ENCODE measurements at places on chromosomes 3 and 15.
A peak's percentile ranks its signal among the peaks of the same experiment; 100 is the strongest.

DNA sequence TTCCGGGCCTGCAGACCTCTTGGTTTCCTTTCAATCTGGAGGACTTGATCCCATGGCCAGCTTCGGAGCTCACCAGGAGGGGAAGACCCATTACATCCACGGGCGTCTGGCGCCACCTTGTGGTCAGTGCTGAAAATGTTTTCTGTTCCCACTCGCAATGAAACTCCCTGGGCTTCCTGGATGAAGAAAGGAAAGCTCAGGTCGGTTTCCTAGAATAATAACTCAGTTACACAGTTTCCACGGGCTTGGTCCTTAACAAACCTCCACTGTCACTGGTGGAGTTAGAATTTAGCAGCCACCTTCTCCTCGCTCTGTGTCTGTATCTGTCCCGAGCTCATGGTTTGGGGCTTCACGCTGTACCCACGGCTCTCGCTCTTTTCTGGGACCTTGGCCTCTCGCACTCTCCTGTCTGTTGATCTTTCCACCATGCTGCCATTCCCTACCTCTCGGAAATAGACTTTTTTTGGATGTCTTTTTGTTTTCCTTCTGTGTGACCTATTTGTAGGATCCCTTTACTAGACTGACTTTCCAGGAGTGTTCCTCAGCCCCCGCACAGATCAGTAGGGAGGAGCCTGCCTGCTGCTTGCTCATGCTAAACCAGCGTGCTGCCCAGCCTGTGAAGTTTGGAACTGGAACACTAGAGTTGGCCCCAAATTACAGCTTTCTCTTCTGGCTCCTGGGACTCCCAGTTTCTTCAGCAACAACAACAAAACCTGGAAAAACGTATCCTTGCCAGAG is 56.3 kb downstream of the IL20RB start:
- peak; percentile 56 for DNase-seq

DNA sequence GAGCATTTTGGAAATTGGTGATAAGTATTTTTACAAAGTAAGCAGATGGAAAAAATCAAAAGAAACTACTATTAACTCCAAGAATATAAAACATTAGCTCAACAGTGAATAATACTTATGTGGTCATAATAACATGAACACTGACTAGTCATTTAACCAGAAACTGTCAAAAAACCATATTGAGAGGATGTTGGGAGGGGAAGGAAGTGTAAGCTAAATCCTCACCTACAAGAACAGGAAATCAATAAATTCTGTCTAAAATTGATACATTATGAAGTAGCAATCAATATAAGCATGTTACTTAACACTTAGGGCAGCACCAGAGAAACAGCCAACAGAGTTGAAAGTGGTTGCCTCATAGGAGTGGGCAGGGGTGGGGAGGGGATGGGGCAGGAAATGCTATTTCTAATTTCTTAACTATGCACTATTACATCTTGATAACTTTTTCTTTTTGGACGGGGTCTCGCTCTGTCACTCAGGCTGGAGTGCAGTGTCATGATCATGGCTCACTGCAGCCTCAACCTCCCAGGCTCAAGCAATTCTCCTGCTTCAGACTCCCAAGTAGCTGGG is 41.7 kb downstream of the CCR3 start:
- DNase-seq = no peak

DNA sequence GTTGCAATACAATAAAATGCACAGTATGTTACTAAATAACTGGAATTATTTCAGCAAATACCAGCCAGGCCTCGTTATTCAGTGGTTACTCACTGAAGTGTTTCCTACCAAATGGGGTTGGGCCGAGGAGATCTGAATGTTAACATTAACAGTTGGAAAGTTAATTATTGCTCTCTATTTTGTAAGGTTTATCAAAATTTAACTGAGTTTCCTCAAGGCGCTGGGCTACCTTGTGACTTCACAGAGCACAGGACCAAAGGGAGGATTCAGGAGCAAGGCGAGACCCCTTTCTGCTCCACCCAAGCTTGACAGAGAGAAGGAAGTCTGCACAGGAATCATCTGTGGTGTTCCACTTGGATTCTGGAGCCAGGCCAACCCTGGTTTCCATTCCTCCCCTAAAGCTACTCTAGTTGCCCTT is 21.6 kb downstream of the ADAMTS9 start:
- no peak for DNase-seq

DNA sequence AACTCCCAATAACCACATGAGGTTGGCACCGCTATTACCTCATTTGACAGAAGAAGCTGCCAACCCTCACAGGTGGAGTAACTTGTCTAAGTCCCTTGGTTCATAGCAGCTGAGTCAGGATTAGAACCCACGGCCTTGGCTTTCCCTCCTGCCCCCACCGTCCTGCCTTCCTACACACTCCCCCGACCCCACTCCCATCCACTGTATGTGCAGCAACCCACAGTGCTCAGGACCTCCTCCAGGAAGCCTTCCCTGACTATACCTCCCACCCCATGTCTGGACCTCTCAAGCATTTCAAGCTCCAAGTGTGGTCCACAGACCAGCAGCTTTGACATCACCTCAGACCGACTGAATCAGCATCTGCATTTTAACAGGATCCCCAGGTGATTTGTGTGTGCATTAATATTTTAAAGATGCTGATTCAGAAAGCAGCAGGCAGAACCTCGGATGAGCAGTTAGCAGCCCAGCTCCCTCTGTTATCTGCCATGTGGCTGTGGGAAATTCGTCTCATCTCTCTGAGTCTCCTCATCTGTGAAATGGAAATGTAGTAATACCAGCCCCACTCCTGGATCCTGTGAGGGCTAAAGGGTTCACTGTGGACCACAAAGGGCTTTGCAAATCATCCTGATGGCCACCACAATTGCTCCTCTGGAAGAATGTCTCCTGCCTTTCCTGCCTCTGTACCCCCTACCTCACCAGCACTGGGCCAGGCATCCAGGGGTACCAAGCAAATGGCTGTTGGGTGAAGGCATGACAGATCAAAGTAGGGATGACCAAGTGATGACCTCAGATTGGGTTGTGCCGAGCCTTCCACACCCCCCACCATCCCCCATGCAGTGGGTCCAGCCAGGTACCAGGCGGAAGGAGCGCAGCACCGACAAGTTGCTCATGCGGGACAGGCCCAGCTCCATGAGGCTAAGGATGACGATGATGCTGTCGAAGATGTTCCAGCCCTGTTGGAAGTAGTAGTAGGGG is 62.7 kb downstream of the SCN5A start:
- DNase-seq = no peak

DNA sequence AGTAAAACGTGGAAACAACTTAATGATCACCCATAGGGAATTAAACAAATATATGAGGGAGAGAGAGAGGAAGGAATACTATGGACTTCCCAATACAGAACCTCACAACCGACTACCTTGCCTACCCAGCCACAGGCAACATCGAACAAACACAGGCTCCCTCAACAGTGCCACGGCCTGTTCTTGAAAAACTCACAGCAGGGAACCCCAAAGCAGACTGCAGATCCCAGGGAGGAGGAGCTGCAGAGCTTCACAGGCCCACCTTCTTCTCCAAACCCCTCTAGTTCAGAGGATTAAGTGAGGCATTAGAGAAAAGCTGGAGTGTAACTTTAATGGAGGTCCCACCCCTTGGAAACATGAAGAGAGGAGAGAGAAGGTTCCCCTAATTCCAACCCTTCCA is 110.2 kb downstream of the ST8SIA2 start:
- no peak for DNase-seq

- DNase-seq = no peak
Measured at GRCh38 chr15:88231909-88232644, 24.5 kb downstream of the NTRK3 start.

GRCh38 chr3:53740956-53741355 is 105.3 kb downstream of the CHDH start:
- no peak for DNase-seq

GRCh38 chr3:16608816-16609215 is 3.6 kb upstream of the DAZL start:
- no peak for DNase-seq

DNA sequence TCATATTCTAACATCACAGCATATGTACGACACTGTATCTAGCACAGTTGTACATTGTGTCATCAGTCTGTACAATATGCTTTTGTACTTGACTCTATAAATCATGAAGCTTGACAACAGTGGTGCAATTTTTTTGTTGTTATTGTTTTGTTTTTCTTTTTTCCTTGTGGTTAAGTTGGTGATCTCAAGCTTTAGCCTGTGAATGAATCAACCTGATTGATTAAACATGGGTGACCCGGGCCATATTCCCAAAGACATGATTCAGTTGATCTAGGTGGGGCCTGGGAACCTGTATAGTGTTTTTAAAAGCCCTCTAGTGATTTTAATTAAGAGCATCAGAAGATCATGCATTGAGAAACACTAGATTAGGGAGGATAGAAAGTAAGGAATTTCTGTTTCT is 101.8 kb upstream of the AADACL2 start:
- no peak for DNase-seq

- DNase-seq = no peak
Measured at GRCh38 chr3:26099692-26100091, 309.8 kb downstream of the OXSM start.

DNA sequence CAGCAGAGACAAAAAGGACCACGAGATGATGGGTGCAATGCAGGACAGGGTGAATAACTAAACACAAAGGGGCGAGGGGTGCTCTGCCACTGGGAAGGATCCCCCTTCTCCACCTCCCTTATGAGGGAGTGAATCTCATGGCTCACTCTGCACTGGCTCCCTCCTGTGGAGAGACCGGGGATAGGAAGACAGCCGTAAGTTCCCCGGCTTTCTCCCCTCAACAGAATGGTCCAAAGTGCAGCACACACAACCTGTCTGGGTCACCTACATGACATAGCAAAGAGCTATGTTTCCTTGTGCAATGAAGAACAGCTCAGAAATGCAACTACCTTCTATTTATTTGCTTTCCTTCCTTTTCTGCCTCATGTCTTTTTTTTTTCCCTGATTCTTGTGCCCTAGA is 7.8 kb upstream of the ACSBG1 start:
- DNase-seq = no peak

DNA sequence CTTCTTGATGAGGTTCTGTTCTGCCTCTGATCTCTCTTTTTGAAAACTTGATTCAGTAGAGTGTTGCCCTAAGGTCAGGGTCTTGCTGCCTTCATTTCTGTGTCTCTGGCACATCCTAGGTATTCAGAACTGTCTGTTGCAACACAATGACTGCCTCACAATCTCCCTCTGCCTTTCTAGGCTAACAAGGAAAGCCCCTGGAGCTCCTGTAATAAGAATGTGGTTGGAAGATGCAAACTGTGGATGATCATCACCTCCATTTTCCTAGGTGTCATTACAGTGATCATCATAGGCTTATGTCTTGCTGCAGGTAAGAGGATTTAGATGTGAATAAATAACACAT is 7.0 kb downstream of the C3orf52 start:
- DNase-seq = no peak

GRCh38 chr3:194552327-194552949 is 65.6 kb upstream of the ATP13A3 start:
- no peak for DNase-seq

- no peak for DNase-seq
Measured at GRCh38 chr15:69400850-69401249, 13.3 kb upstream of the KIF23 start.

- no peak for DNase-seq
Measured at GRCh38 chr3:195559723-195560409, 16.7 kb upstream of the PPP1R2 start.

GRCh38 chr3:28586325-28586724 is 237.7 kb upstream of the AZI2 start:
- no peak for DNase-seq

DNA sequence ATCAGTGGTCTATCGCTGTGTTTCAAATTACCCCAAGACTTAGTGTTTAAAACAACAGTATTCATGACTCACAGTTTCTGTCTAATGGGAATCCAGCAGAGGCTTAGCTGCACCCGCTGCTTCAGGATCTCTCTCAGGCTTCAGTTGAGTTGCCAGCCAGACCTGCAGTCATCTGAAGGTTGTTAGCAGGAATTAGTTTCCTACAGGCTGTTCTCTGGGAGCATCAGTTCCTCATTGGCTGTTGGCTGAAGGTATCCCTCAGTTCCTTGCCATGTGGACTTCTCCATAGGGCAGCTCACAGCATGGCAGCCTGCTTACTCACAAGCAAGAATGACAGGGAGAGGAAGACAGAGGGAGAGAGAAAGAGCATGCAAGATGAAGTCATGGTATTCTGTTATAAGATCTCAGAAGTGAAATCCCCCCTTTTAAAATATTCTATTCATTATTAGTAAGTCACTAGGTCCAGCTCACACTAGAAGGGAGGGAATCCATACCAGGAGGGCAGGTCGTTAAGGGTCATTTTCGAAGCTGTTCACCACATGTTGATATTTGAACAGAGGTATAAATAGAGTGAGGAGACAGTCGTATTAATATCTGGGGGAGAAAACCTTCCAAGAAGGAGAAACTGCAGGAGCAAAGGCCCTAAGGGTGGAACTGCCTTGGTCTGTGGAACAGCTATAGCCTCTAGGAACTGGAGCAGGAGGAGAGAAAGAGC is 473.9 kb upstream of the PPP2R3A start:
- DNase-seq = no peak

GRCh38 chr3:99119385-99119784 is 217.9 kb upstream of the DCBLD2 start:
- no peak for DNase-seq

DNA sequence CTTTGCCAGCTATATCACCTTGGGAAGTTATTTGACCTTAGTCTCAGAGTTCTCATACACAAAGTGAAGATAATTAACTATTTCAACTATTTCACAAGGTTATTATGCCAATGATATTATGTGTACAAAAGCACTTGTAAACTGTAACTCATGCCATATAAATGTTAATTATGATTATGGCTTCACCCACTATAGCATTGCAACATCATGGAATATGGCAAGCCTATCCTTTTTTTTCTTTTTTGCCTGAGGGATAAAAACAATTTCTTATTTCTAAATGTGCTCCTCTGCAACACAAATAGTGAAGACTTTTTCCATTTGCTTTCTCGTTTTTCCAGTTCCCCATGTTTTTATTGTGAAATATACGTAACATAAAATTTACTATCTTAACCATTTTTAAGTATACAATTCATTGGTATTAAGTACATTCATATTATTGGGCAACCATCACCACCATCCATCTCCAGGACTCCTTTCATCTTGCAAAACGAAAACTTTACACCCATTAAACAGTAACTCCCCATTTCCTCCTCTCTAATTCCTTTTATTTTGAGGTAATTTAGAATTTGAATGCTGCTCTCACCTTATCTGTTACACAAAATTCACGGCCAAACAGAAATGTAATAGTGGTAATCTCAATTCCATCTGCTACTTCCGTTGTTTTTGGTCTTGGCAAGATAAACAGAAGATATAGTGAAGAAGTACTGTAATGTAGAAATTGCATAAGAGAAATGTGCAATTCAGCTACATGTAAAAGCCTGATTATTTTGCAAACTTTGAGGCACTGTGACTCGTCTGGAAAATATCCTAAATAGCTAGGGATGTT is 46.3 kb downstream of the NANOGP8 start:
- DNase-seq = no peak

GRCh38 chr15:92683511-92683834 is 27.9 kb upstream of the FAM174B start:
- DNase-seq = no peak

- DNase-seq = no peak
Measured at GRCh38 chr3:13517253-13517977, 31.5 kb upstream of the FBLN2 start.

DNA sequence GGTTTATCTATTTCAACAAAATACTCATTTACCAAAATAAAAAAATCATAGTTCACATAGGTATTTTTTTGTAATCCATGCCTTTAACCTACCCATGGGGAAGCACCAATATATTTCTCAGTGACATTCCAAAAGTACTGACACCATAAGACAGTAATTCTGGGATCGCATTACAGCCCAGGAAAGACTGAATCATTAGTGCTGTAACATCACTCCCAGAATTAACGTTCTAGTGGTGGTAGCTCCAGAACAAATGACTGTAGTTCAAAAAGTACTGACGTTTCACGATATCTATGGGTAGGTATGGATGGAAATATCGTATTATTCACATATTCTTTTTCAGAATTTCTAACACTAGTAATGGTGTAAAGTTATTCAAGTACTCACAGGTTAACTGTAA is 54.3 kb upstream of the NEK10 start:
- DNase-seq = no peak
